ENCODE measurements at places on chromosomes 1 and 21. TPM values are rescaled to one million over a fixed set of nuclear protein-coding genes. Genes with fewer than 3 reads are reported as not detected.

Gene SERPINC1
- not detected for total RNA-seq

Gene SPRR2A
- not detected for total RNA-seq

Gene LCE2C
- not detected for total RNA-seq

Gene CYYR1
- not detected for total RNA-seq

Gene GBP4
- total RNA-seq = 0.05 TPM

Gene MTOR
- 14.8 TPM for total RNA-seq

Gene TLR5
- total RNA-seq = not detected

Gene GNG4
- 19.4 TPM for total RNA-seq

Gene NCF2
- 2.5 TPM for total RNA-seq

Gene TACSTD2
- not detected for total RNA-seq

Gene SDHB
- 109 TPM for total RNA-seq

Gene KIF14
- total RNA-seq = 15.1 TPM

Gene ASPM
- total RNA-seq = 30.2 TPM

Gene GJB3
- 8.1 TPM for total RNA-seq

Gene HSD11B1
- not detected for total RNA-seq

Gene S100A5
- 0.52 TPM for total RNA-seq

Gene MXRA8
- 0.20 TPM for total RNA-seq

Gene GUCA2A
- total RNA-seq = not detected

Gene FAM151A
- not detected for total RNA-seq

Gene CAPN8
- total RNA-seq = 0.45 TPM

Gene INAVA
- 40.5 TPM for total RNA-seq

Gene IFI44
- total RNA-seq = 0.71 TPM

Gene S100A13
- total RNA-seq = 165 TPM

Gene FALEC
- not detected for total RNA-seq
